Activated CD4-positive, alpha-beta T cell treated with anti-CD3 and anti-CD28 coated beads for 4 hours (primary cell): ENCODE measurements at places on chromosomes 6 and 20.

GRCh38 chr20:57442158-57442887 lies 51.1 kb downstream of the RBM38 start:
- no peak for DNase-seq

DNA sequence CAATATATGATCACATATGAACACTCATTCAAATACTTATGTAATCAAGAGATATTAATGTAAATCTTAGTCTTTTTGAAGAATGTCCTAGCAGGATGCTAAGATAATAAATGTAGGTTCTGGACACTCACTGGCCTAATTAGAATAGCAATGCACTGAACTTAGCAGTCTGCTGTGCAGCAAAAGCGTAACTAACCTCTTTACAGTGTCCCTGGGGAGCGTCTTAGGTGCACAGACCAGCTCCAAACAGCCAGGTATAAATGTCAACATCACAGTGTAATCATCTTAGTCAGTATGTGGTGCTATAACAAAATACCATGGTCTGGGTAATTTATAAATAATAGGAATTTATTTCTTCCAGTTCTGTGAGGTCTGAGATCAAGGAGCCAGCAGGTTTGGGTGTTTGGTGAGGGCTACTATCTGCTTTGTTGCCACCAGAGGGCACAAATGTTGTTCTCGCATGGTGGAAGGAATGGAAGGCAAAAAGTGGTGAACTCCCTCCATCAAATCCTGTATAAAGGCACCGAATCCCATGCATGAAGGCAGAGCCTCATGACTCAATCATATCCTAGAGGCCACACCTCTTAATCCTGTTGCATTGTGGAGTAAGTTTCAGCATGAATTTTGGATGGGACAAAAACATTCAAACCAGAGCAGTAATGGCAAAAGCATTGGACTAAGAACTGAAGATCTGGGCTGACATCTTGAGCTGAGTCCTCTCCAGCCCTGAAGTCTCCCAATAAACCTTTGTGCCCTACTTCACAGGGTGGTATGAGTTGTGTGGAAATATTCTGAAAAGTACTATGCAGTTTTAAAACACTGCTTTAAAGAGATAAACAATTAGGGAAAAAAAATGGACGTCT lies 41.8 kb upstream of the FOXO3 start:
- DNase-seq: no peak

DNA sequence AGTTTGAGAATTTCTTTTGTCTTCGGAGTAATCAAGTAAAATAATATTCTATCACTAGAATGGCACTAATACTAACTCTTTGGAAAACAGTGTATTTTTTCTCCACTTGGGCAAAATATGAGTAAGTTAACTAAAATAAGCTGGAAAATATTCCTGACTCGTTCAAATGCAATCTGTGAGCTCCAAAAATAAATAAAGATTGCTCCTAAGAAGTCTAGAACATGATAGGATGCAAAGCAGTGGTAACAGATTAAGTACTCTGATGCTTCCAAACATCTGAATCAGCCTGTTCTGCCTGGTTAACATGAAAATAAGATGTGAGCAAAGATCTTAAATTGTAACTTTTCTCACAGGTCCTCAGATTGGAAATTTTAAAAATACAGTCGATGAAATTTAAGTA lies 285.1 kb upstream of the ID4 start:
- DNase-seq: no peak

- no peak for DNase-seq
These were observed 28.5 kb upstream of the EMILIN3 start for GRCh38 chr20:41394931-41395666.

- DNase-seq: no peak
These were observed 39.5 kb upstream of the VAPB start for GRCh38 chr20:58349570-58349969.

- no peak for DNase-seq
These were observed 147.3 kb downstream of the DLL1 start for GRCh38 chr6:170143401-170144150.

GRCh38 chr20:48807586-48808381 lies 20.0 kb downstream of the PREX1 start:
- DNase-seq: no peak

DNA sequence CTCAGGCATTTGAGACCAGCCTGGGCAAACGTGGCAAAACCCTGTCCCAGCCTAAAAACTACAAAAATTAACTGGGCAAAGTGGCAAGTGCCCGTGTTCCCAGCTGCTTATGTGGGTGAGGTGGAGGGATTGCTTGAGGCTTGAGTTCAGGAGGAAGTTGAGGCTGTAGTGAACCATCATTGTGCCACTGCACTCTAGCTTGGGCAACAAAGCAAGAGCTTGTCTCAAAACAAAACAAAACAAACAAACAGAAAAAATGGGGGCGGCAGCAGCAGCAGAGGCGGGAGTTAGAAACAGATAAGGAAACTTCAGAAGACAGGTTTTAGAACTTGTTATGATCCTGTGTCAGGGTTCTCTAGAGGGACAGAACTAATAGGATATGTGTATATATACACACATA lies 49.0 kb downstream of the SCAF8 start:
- no peak for DNase-seq

DNA sequence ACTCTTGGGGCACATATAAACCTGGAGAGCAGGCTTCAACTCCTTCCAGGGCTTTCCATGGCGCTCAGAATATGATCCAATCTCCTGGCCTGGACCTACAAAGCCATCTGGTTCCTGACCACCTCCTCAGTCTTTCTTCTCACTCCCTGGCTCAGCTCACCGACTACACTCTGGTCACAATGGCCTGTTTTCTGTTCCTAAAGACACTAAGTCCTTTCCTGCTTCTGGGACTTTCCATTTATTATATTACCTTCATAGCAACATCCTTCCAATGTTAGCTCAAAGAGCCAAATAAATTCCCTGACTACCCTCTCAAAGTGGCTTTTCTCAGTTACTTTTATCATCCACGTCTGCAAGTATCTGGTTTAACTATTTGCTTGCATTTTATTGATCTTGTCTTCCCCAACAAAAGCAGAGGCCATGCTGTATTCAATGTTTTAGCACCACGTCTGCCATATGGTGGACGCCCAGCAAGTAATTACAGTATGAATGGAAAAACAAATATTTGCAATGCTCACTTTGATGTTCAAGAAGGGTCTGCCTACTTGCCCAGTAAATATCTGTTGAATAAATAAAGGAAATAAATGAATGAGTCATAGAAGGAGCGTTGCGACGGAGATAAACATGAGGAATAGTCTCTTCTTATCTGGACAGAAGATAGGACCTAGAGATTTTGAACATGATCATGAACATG lies 328.4 kb downstream of the ESR1 start:
- no peak for DNase-seq

GRCh38 chr6:157276134-157276532 lies 47.2 kb downstream of the TMEM242 start:
- no peak for DNase-seq

GRCh38 chr6:18545726-18546125 lies 158.6 kb downstream of the RNF144B start:
- no peak for DNase-seq

DNA sequence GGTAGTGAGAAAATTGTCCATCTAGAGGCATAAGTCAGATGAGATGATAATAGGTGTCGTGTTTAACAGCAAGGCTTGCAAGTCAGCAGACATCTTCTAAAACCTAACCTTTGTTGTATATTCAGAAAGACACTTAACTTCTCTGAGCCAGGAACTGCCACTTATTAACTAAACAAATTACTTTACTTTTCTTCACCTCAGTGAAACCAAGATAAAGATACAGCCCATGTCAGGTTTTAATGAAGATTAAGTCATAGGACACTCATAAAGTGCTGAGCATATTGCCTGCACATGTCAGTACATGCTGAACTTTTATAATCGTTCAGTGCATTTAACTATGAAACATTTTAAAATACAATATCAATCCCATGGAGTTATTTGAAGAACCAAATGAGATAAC lies 286.8 kb downstream of the NKAIN2 start:
- DNase-seq: no peak

- DNase-seq: no peak
These were observed 40.8 kb downstream of the CHD6 start for GRCh38 chr20:41577129-41578009.

GRCh38 chr6:4108561-4109093 lies 26.7 kb downstream of the ECI2 start:
- no peak for DNase-seq

- no peak for DNase-seq
These were observed 3.9 kb downstream of the RAB22A start for GRCh38 chr20:58313396-58313795.

- peak; percentile 90 for DNase-seq
These were observed 54.2 kb upstream of the HLA-A start for GRCh38 chr6:29887819-29888776.

GRCh38 chr6:151551223-151551857 lies 57.5 kb downstream of the CCDC170 start:
- no peak for DNase-seq

DNA sequence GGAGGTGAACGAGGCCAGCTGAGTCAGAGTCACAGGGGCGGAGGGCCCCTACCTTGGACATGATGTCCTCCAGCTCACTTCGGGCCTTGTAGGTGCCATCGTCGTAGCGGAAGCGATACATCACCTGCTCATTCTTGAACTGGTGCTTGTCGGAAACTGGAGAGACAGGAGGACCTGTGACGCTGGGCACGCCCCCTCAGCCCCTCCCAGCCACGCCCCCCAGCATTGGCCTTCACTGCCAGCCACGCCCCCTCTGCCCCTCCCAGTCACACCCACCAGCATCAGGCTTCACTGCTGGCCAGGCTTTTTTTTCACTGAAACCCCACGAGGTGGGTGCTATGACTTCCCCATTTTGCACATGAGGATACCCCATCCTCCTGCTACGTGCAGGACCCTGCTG lies 148.2 kb downstream of the PREX1 start:
- no peak for DNase-seq

DNA sequence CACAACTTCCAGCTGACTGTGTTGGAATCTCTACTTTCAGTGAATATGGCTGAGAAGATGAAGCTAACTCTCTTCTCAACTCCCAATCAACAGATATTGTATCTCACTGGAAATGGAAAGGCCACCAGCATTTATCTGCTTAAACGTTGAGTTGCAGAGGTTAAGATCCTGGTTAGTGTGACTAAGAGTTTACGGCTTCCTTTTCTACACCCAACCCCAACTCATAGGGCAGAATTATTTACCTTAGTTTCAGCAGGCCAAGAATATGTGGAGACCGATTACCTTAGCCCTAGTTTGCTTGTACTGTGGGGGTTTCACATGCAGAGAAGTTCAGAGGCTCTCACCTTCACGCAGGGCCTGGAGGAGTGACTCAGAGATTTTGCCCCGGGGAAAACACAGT lies 1026.6 kb downstream of the EYS start:
- no peak for DNase-seq

GRCh38 chr20:41299899-41300298 lies 17.6 kb downstream of the ZHX3 start:
- no peak for DNase-seq

DNA sequence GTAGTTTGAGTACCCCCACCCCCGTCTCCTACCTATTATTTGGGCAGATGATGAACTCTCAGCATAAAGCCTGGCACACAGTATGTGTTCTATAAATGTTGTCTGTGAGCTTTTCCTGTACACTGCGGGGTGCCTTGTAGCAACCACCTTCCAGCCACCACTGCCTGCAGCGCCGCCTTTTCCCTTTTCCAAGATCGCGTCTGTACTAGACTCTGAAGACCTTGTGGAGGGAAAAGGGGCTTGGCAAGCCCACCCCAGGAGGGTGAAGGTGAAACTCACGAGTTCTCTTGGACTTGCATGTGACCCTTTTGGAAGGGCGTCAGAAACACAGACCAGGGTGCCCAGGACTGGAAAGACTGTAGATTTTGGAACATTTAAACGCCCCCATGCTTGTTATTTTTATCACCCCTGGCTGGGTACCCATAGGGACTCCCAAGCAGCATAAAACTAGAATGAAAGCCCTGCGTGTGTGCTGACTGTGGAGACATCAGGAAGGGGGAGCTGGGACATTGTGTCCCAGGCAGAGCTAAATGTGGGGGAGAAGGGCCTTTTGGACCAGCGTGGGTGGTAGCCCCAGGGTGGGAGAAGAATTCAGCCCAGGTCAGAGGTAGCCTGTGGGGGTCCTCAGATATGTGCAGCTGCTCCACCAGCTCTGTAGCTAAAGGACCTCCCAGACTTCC lies 8.3 kb downstream of the BAK1 start:
- no peak for DNase-seq

DNA sequence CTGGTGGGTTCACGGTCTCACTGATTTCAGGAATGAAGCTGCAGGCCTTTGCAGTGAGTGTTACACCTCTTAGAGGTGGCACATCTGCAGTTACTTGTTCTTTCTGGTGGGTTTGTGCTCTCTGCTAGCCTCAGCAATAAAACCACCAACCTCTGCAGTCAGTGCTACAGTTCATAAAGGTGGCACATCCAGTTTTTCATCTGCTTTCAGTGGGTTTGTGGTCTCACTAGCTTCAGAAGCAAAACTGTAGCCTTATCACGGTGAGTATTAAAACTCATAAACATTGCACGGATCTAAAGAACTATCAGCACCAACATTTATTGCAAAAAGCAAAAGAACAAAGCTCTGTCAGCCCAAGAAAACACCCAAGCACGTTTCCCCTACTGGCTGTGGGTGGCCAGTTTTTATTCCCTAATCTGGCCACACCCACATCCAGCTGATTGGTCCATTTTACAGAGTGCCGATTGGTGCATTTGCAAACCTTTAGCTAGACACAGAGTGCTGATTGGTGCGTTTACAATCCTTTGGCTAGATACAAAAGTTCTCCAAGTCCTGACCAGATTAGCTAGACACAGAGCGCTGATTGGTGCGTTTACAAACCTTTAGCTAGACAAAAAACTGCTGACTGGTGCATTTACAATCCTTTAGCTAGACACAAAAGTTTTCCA lies 3.4 kb upstream of the TMEM14C start:
- DNase-seq: peak; percentile 29

- DNase-seq: no peak
These were observed 1.9 kb downstream of the TMEM30A start for GRCh38 chr6:75282706-75283105.
